Left lobe of liver (tissue), 2 donors: ENCODE measurements at places on chromosomes 4 and X.

DNA sequence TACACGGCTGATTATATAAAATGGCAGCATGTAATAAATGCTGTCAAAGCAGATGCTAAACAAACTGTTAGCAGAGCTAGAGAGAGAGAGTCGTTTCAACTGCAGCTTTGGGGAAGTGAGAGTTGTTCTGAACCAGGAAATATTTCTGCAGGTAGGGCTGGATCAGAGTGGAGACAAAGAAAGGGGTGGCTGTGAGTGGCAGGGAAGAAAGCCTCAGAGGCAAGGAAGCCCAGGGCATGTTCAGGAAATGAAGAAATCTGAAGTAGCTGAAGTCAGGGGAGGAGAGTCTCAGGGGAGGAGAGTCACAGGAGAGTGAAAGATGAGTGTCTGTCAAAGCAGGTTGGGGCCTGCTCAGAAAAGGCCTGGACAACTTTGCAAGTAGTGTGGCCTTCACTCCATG is 48.4 kb upstream of the RPS6KA3 start:
- no peak for DNase-seq

- DNase-seq: no peak
Measured at GRCh38 chr4:87423317-87424098, 1.1 kb downstream of the NUDT9 start.

DNA sequence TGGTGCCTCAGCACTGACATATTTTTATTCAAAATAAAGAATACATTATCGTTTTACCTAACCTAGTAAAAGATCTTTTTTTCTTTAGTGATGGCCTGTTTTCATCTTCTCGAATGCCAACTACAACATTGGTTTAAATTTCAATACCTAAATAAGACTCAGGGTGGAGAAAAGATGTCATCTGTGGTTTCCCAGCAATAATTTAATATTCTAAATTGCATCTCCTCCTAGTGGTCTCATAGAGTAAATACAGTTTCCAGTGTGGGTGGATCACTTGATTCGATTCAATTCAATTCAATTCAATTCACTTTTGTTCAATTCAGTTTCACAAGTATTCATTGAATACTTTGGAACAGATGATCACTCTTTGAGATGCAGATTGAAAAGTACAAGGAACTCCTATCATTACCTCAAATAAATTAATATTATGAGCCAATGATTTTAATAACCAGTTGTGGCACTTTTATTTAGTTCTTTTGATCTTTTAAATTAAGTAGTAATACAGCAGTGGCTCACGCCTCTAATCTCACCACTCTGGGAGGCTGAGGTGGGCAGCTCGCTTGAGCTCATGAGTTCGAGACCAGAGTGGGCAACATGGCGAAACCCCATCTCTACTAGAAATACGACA is 427.2 kb downstream of the FAT4 start:
- no peak for DNase-seq

DNA sequence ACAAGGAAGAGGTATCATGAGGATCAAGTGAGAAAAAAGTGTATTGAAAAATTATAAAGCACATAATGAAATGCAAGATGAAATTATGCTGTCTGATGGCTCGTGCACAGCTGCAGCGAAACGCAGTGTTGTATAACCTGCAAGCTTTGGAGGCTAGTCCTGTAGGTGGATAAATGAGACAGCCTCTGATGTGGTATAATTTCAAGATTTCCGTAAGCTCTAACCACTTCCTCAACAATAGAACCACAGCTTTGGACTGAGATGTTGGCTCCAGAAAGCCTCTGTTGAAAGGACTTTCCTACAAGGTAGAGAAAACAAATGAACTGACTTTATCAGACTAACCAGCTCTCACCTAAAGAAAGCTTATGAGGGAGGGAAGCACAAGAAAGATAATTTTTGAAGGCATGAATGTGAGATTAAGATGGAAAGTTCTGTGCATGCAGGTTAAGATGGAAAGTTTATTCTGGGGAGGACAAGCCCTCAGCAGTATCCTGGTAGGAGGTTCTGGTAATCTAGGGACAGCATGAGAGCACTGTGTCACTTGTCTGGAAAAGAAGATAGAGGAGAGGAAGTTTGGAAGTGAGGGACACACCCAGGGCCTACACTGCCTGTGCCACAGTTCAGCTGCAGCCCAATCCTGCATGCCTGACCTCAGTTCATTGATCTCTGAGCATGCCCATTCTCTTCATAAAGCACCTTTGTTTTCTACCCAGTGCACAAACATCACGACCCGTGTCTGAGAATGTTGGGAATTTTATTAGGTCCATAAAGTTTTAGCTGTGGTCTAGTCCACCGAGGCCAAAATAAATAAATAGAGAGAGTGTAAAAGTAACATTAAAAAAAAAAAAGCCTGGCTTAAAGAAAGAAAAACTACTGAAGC is 161.5 kb upstream of the SFRP2 start:
- no peak for DNase-seq

GRCh38 chr4:102388611-102389010 is 43.3 kb upstream of the SLC39A8 start:
- DNase-seq: no peak
